ENCODE measurements at places on chromosomes 13 and 19. TPM values are rescaled to one million over a fixed set of nuclear protein-coding genes. Genes with fewer than 3 reads are reported as not detected.

The ACP4 gene
- total RNA-seq, result not detected

The CEACAM8 gene
- total RNA-seq, result not detected

The ZNF682 gene
- 2.3 TPM for total RNA-seq

The SYCN gene
- total RNA-seq, result not detected

The CDC42EP5 gene
- total RNA-seq, result 55.9 TPM

The ZNF737 gene
- total RNA-seq, result 17.6 TPM

The NKPD1 gene
- 0.49 TPM for total RNA-seq

The GMIP gene
- total RNA-seq, result 13.1 TPM

The DACH1 gene
- 1.3 TPM for total RNA-seq

The NALCN gene
- 26.9 TPM for total RNA-seq

All from thoracic aorta (tissue), 2 donors.